ENCODE measurements at places on chromosomes 13 and 19. TPM values are rescaled to one million over a fixed set of nuclear protein-coding genes. Genes with fewer than 3 reads are reported as not detected.

DNA sequence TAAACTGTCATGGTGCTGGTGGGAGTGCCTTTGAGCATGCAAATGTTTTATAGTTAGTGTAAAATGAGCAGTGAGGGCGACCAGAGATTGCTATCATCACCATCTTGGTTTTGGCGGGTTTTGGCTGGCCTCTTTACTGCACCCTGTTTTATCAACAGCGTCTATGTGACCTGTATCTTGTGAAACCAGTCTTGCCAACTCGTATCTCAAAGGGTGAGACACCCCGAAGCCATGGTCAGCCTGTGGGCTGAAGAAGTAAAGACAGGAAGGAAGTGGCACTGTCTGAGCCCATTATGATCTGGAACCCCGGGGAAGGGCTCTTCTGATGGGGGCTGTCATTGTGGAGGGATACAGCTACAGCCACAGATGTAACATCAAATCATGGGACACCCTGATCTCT, 81.5 kb upstream of the FAM216B start:
- no peaks in the 10 kb centered on the region for H3K27me3 ChIP-seq
- no peak overlapping the region for H3K27ac ChIP-seq
- no peak for DNase-seq
- H3K4me1 ChIP-seq, result no peaks in the 10 kb centered on the region
- no peaks in the 10 kb centered on the region for H3K36me3 ChIP-seq

The SIGLEC9 gene
- 2.0 TPM for total RNA-seq

DNA sequence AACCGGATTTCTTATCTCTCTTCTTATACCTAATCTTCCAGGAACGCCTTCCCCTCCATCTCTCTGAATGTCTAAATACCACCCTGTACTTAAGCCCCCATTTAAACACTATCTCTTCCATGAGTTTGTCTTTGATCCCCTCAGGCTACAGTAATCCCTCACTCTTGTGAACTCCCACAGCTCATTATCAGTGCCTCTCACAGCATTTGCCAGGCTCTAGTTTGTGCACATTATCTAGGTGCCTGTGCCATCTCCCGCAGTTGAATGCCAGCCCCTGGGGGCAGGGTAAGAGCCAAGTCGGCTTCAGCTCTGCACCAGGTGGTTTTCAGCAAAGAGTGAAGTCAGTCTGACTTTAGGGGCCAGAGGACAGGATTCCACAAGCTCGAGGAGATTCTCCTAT, 71.4 kb downstream of the FREM2 start:
- no peak for DNase-seq
- H3K27ac ChIP-seq, result no peak overlapping the region
- no peak overlapping the region for H3K4me3 ChIP-seq
- no peaks in the 10 kb centered on the region for H3K27me3 ChIP-seq

The IQCN gene
- 0.52 TPM for total RNA-seq

- no peaks in the 10 kb centered on the region for H3K36me3 ChIP-seq
- DNase-seq, result no peak
Observed at GRCh38 chr13:43666403-43666802, 120.4 kb downstream of the ENOX1 start.

- no peaks in the 10 kb centered on the region for H3K36me3 ChIP-seq
- DNase-seq, result no peak
- peaks cover 22% of the 10 kb centered on the region for H3K4me1 ChIP-seq
- no peaks in the 10 kb centered on the region for H3K27me3 ChIP-seq
Observed at GRCh38 chr13:23550163-23550562, 20.0 kb upstream of the TNFRSF19 start.

- H3K27me3 ChIP-seq, result no peaks in the 10 kb centered on the region
- H3K27ac ChIP-seq, result no peak overlapping the region
- no peak for DNase-seq
- no peak overlapping the region for H3K4me3 ChIP-seq
Observed at GRCh38 chr13:79637133-79637763, 156.3 kb downstream of the NDFIP2 start.

The CEACAM21 gene
- total RNA-seq, result not detected

The ZNF837 gene
- total RNA-seq, result 2.2 TPM

Data from esophagus muscularis mucosa (tissue), 4 donors.